Ovary (tissue), 10 donors: ENCODE measurements at places on chromosomes 5 and 9.

- peak; percentile 56 for DNase-seq
These were observed 127.0 kb downstream of the GNA14 start for GRCh38 chr9:77521091-77521490.

- no peak for DNase-seq
These were observed 73.7 kb downstream of the GTF3C4 start for GRCh38 chr9:132743931-132744479.

- no peak for DNase-seq
These were observed 791.9 kb upstream of the CDH6 start for GRCh38 chr5:30401479-30402058.

DNA sequence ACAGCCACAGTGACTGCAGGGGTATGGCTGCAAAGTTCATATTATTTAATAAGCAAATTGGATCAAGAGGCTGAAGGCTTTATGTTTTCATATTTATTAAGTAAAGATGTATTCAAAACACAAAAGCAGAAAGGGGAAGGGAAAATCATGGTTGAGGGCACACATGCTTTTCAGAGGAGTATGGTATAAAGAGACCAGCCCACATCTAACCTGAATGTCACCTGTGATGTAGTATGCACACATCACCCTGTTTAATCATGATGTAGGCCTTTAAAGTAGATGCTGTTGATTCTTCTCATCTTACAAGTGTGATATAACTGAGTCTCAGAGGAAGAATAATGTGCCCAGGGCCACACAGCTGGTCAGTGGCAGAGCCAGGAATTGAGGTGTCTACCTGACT lies 211.8 kb downstream of the DCP2 start:
- no peak for DNase-seq

GRCh38 chr5:23820765-23821471 lies 313.5 kb downstream of the PRDM9 start:
- DNase-seq, result no peak

GRCh38 chr5:27511061-27511460 lies 472.7 kb upstream of the CDH9 start:
- DNase-seq, result no peak

DNA sequence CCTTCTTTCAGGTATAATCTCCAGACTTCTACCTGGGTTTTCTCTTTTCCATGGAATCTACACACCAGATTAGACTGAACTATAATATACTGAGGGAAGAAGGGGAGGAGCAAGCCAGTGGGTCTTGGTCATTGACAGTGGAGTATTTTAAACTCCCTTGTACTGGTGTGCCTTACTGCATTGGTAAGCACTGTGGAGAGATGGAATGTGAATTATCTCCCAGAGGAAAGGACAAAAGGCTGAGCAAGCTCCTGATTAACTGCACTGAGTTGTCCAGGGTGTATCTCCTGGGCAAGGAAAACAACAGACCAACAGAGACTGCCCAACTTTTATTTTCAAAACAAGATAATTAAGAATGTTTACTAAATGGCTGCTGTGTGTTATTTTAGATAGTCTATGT lies 29.8 kb upstream of the SLCO6A1 start:
- no peak for DNase-seq

DNA sequence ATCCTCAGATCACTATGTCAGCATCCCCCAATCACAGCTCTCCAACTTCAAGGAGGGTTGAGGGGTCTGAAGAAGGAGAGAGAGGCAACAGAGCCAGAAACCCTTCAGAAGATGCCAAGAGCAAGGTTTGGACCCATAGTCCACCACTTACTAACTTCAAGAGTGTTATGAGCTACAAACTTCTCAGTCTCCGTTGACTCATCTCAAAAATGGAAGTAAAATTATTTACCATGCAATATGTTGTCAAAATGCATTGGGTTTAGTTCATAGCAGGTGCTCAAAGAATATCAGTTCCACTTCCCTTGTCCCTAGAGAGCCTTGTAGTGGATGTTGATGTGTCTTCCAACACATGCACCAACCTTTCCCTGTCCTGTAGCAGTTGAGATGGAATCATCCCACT lies 116.0 kb downstream of the KCNIP1 start:
- DNase-seq, result no peak

GRCh38 chr9:75445144-75445543 lies 356.8 kb downstream of the OSTF1 start:
- no peak for DNase-seq

- DNase-seq, result no peak
These were observed 226.5 kb downstream of the TAF11L14 start for GRCh38 chr5:17860660-17861315.

DNA sequence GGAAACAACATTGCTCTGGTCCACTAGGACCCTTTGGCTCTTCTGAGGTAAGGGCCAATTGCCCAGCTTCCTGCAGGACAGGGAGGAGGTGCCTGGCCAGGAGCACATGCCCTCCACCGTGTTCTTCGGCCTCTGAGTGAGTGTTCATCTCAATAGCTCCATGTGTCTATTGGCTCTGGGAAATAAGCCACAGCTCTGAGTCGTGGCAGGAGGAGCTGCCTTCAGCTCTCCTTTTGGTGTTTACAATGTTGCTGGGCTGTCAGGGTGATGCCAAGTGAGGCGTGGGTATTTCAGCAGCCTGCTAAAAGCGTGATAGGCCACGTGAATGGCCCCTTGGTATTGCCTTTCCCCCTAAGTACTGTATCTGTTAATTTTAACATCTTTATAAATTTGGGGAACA lies 26.6 kb downstream of the GADD45G start:
- no peak for DNase-seq

- no peak for DNase-seq
These were observed 94.7 kb downstream of the RICTOR start for GRCh38 chr5:38979535-38979934.
